ENCODE measurements at places on chromosomes 5 and 9.
A peak's percentile ranks its signal among the peaks of the same experiment; 100 is the strongest.

DNA sequence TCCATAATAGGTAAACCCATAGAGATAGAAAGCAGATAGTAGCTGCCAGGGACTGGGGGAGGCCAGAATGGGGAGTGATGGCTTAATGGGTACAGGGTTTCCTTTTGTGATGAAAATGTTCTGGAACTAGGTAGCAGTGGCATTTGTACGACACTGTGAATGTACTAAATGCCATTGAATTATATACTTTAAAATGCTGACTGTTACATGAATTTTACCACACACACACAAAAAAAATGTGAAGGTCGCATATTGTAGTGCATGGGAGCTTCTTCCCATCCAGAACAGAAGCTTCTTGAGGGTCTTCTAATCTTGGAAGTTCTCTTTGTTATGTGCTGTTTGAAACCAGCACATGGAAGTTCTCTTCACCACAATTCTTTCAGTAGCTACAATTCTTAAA lies 19.9 kb upstream of the ANP32B start:
- H3K36me3 ChIP-seq = no peaks in the 10 kb centered on the region
- peak overlapping the region; percentile 7 for H3K27ac ChIP-seq
- no peak for DNase-seq
- H3K4me1 ChIP-seq = peaks cover 35% of the 10 kb centered on the region
- no peaks in the 10 kb centered on the region for H3K27me3 ChIP-seq

DNA sequence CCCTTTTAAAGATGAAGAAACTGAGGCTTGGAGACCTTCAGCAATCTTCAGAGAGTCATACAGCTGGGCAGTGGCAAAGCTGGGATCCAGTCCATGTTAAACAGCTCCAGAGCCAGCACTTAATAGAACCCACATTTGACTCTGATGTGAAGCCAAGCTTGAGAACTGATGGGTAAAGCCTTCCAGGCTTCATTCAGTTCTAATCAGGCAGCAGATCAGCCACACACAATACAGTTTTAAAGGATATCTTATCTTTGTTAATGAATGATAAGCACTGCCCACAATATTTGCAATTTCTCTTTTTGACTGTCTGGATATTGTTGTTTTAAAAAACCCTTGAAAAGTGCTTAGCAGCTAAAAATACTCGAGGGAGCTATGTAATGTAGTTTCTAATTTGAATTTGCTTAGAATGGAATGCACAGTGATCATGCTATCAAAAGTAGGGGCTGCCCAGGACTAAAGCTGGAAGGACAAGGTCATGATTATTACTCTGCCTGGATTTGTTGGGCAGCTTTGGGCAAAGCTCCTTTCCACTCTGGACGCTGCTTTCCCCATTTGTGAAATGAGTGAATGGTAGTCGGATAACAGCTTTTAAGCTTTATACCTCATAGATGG lies 31.3 kb upstream of the HTR4 start:
- no peaks in the 10 kb centered on the region for H3K27me3 ChIP-seq
- no peak overlapping the region for H3K4me3 ChIP-seq
- DNase-seq = no peak
- H3K4me1 ChIP-seq = no peaks in the 10 kb centered on the region

DNA sequence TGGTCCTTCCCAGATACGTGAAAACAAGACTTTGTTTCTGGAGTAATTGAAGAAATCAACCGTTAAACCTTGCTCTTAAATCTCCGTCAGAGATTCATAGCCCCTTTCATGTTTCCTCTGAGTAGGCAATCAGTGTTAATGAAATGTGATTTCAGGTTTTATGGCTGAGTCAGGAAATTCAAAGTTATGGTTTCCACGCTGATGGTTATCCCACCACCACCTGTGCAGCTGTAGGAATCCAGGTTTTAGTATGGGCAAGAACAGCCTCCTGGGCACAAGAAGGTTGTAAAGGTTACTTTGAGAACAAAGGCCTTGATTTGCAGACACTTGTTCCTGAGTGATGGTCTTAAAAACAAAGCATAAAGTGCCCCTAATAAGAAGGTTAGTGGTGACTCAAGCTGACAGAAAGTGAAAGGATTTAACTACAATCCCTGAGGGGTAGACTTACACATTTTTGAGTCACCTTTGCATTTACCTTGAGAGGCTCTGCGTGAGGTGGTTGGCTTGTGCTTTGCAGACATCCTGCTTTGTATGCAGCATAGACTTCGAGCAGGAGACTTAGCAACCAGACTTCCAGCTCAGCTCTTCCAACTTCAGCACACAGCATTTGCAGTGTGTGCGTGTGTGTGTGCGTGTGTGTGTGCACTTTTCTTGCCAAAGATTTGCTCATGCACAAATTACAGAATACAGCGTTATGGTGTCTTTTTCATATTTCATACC lies 159.6 kb downstream of the TLE4 start:
- DNase-seq = no peak
- no peak overlapping the region for H3K4me3 ChIP-seq
- H3K4me1 ChIP-seq = no peaks in the 10 kb centered on the region
- H3K36me3 ChIP-seq = no peaks in the 10 kb centered on the region
- H3K27me3 ChIP-seq = no peaks in the 10 kb centered on the region
- H3K27ac ChIP-seq = no peak overlapping the region

- no peak for DNase-seq
- no peak overlapping the region for H3K27ac ChIP-seq
- H3K36me3 ChIP-seq = no peaks in the 10 kb centered on the region
- no peak overlapping the region for H3K4me3 ChIP-seq
These were observed 212.4 kb upstream of the DMAC1 start for GRCh38 chr9:8011974-8012373.

DNA sequence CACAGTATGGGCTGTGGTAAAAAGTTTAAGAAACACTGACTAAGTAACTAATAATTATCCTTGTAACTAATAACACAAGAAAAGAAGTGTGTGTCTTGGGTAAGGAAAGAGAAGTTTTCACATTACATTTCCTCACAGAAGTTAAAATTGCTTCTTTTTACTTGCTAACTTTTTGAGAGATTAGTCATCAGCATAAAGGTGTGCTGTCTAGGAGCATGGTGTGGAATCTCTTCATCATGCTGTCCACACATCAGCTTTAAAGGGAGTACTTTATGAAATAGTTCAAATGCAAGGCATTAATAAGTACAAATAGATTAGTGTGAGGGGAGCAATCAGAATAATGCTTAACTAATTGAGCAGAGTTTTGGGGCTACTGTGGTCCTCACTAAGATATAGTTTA lies 29.8 kb downstream of the WDR36 start:
- H3K36me3 ChIP-seq = peaks cover 97% of the 10 kb centered on the region
- no peak for DNase-seq
- no peaks in the 10 kb centered on the region for H3K27me3 ChIP-seq
- no peak overlapping the region for H3K27ac ChIP-seq
- H3K4me3 ChIP-seq = no peak overlapping the region

DNA sequence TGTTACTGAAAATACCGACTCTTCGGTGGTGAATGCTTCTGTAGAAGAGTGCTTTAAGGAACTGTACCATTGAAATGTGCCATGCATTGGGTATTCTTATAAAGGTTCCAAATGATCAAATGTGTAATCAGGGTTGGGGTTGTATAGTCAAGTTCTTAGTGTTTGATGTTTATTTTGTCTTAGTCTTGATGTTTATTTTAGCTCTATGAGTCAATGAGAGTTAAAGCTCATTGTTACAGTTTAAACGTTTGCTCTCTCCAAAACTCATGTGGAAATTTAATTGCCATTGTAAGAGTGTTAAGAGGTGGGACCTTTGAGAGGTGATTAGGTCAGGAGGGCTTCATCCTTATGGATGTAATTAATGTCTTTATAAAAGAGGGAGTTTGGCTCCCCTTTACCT lies 153.0 kb downstream of the FER start:
- no peak for DNase-seq
- H3K4me1 ChIP-seq = no peaks in the 10 kb centered on the region
- H3K27ac ChIP-seq = no peak overlapping the region
- H3K27me3 ChIP-seq = no peaks in the 10 kb centered on the region
- H3K4me3 ChIP-seq = no peak overlapping the region
- H3K36me3 ChIP-seq = no peaks in the 10 kb centered on the region

DNA sequence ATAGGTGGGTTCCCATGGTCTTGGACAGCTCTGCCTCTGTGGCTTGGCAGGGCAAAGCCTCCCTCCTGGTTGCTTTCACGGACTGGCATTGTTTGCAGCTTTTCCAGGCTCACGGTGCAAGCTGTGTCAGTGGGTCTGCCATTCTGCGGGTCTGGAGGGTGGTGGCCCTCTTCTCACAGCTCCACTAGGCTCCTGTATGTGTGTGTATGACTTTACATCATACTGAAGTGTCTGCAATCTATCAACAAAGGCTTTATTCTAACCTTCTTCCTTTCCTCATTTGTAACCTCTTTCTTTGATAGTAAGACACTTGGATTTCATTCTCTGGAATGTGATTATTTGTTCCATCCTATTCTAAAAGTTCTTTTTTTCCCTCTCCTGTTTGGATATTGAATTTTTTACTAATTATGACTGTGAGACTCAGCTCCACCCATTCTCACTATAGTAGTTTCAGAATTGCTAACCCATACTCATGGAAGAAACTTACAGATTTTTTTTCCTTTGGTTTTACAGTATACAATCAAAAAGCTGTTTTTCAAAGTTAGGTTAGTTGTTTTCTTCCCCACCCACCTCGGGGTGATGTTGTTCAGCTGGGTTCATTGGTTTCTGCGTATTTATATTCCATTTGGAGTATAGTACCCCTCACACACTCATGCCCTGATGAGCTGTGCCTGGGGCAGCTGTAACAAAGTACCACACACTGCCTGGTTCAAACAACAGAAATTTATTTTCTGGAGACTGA lies 144.6 kb upstream of the OTULINL start:
- no peak for DNase-seq
- H3K4me1 ChIP-seq = no peaks in the 10 kb centered on the region
- H3K27me3 ChIP-seq = peaks cover 37% of the 10 kb centered on the region

DNA sequence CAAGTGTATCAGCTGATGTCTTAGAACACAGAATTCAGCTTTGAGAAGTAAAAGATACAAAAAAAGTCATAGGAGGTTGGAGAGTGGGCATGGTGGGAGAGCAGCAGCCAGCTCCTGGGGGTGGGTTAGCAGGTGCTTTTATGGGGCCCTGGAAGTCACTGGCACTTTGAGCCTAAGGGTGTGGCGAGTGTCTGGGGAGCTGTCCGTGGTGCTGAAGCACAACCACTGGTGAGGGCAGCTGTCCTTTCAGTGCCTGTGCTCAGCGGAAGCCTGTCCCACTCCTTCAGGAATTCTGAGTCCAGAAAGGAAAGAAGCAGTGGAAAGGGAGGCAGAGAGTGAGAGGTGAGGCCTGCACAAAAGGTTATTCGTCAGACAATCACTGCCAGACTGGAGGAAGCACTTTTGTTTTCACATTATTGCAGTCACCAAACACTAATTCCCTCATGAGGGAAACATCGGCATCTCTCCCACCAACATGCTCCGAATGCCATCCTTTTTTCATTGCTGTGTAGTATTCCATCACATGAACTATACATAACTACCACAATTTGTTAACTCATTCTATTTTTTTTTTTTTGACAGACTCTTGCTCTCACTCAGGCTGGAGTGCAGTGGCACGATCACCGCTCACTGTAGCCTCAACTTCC lies 59.4 kb upstream of the RAPGEF1 start:
- no peak overlapping the region for H3K27ac ChIP-seq
- no peaks in the 10 kb centered on the region for H3K36me3 ChIP-seq
- no peak overlapping the region for H3K4me3 ChIP-seq
- H3K27me3 ChIP-seq = peaks cover 14% of the 10 kb centered on the region

DNA sequence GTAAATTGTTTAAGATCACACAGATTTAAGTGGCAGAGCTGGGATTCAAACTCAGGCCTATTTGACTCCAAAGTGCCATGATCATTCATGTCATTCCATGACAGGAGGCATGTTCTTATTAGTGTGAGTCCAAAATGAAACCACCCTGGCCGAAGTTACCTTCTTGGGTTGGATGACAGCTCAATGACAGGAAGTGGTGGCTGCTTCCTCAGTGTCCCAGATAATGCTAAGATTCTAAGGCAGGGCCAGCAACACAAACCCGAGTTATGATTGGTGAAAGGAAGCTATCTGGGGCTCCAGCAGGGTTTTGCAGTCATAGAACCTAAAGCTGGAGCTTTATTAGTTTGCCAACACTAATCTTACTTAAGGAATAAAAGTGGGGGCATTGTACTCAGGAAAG lies 340.4 kb downstream of the SLIT3 start:
- no peak overlapping the region for H3K27ac ChIP-seq
- H3K27me3 ChIP-seq = no peaks in the 10 kb centered on the region
- H3K4me1 ChIP-seq = no peaks in the 10 kb centered on the region
- no peak overlapping the region for H3K4me3 ChIP-seq
- H3K36me3 ChIP-seq = no peaks in the 10 kb centered on the region
- DNase-seq = no peak

DNA sequence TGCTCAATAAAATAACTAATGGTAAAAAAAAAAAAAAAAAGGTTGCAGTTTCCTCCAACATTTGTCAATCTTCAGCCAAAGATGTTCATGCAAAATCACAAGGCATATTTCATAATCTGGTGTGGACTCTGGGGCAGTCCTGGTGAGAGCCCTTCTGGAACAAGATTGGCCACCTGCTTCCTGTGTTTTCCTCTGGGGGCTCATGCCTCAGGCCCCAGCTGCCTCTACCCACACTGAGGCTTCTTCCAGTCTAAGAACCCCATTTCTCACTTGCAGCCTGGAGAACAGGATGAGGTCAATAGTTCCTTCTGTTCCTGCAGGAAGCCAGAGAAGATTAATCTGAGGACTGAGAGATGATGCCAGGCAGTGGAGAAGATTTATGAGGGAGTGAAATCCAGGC lies 492.6 kb upstream of the BRINP1 start:
- no peaks in the 10 kb centered on the region for H3K36me3 ChIP-seq
- no peaks in the 10 kb centered on the region for H3K4me1 ChIP-seq
- H3K4me3 ChIP-seq = no peak overlapping the region
- DNase-seq = no peak

- H3K36me3 ChIP-seq = no peaks in the 10 kb centered on the region
- H3K4me1 ChIP-seq = no peaks in the 10 kb centered on the region
- DNase-seq = no peak
- no peaks in the 10 kb centered on the region for H3K27me3 ChIP-seq
- no peak overlapping the region for H3K27ac ChIP-seq
These were observed 825.4 kb downstream of the SEMA5A start for GRCh38 chr5:8720506-8720905.

DNA sequence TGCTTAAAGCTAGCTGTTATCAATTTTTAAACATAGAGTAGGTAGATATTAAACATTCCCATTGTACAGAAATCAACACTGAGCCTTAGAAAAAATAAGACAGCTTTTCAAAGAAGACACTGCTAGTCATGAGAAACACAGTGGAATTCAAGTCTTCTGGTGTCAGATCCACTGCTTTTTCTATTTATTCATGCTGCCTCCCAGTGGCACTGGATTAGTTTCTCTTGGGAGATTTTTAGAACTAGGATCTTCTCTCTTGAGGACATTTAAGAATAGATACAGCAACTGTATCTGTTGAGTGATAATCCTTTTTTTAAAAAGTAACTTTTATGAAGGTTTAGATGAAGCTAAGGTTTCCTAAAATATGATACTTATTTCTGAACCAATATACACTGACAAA lies 1635.4 kb upstream of the C9orf72 start:
- no peak overlapping the region for H3K27ac ChIP-seq
- no peaks in the 10 kb centered on the region for H3K36me3 ChIP-seq
- no peak overlapping the region for H3K4me3 ChIP-seq
- no peaks in the 10 kb centered on the region for H3K4me1 ChIP-seq
- no peaks in the 10 kb centered on the region for H3K27me3 ChIP-seq
